ENCODE measurements at places on chromosomes 2 and 18.

GRCh38 chr2:104938231-104938941 lies 84.5 kb downstream of the POU3F3 start:
- DNase-seq, result no peak

- DNase-seq, result no peak
Measured at GRCh38 chr2:197308585-197308984, 2.0 kb downstream of the ANKRD44 start.

DNA sequence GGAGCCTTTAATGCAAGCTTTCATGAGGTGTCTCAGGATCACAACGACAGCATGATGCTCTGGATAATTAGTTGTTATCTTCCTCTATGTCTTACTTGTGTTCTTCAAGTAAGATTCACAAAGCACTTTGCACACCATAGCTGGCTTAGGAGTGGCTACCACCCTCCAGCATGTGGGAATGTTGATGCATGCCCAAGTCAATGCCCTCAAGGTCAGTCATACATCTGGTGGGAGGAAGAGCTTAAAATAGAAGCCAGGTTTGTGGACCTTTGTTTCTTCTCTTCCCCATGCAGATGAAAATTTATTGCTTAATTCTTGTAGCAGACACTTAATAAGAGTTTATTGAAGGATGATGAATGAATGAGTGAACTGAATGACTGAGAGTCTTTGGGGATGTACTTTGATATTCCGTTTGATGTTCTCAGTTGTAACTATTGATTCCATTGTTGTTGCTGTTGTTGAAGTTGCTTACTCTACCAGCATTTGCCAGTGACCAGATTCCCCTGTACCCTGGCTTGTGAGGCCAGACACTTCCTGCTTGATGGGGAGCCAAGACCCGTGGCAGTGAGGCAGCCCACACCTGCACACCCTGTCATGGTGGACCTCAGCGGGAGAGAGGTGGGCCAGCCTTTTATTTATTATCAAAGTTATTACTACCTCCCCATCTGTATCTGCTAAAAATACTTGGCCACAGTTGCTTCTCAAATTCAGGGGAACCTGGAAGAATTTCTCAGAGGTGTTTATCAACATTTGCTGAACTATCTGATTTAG lies 137.8 kb downstream of the LAMA3 start:
- DNase-seq, result no peak

- DNase-seq, result no peak
Measured at GRCh38 chr18:57083485-57083884, 63.4 kb upstream of the BOD1L2 start.

GRCh38 chr2:61660511-61661388 lies 122.6 kb upstream of the XPO1 start:
- no peak for DNase-seq

DNA sequence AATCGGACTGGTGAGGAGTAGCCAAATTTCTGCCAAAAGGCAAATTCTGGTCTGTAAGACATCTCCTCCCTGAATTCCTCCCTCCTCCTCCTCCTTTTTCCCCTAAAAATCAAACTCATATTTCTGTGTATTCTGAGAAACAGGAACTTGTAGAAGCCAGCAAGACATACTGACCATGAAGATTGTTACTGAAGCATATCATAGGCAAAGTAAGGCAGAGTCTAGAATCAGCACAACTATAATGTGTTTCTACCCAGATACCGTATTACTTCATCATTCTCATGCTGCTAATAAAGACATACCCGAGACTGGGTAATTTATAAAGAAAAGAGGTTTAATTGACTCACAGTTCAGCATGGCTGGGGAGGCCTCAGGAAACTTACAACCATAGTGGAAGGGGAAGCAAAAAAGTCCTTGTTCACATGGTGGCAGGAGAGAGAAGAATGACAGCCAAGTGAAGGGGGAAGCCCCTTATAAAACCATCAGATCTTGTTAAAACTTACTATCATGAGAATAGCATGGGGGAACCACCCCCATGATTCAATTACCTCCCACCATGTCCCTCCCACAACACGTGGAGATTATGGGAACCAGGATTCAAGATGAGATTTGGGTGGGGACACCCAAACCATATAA lies 24.9 kb upstream of the EPC2 start:
- DNase-seq, result no peak

GRCh38 chr2:25105336-25106085 lies 62.9 kb downstream of the POMC start:
- peak; percentile 79 for DNase-seq

DNA sequence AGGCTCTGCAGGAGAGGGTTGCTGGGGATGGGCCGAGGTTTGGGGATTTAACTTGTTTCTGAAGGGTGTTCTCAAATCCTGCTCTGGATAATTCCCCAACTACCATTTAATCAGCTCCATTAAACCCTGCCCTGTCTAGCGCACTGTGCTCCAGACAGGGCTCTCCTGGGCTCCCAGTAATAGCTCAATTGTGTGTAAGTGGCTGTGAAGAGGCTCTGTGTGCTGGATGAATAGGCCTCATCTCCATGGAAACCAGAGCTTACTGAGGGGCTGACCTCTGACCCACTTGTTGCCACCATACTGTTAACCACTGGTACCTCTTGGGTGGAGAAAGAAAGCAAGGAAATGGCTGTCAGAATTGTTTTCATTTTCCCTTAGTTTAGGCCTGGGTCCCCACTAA lies 92.9 kb downstream of the TGOLN2 start:
- DNase-seq, result no peak

DNA sequence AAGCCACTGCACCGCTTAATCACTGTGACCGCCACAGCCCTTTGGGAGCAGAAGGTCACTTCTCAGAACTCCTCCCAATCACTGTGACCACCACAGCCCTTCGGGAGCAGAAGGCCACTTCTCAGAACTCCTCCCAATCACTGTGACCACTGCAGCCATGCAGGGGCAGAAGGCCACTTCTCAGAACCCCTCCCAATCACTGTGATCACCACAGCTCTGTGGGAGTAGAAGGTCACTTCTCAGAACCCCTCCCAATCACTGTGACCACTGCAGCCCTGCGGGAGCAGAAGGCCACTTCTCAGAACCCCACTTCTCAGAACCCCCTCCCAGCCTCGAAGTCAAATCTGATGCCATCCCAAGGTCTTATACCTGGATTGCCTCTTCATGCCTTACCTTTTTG lies 56.8 kb upstream of the DAPL1 start:
- no peak for DNase-seq

- no peak for DNase-seq
Measured at GRCh38 chr2:219916281-219916680, 288.9 kb downstream of the SLC4A3 start.

GRCh38 chr18:6569813-6570212 lies 155.1 kb upstream of the L3MBTL4 start:
- DNase-seq, result no peak

- peak; percentile 62 for DNase-seq
Measured at GRCh38 chr18:48713309-48713708, 174.5 kb downstream of the CTIF start.

GRCh38 chr2:227655454-227655853 lies 11.2 kb upstream of the SCYGR5 start:
- DNase-seq, result peak; percentile 80

All from fibroblast of skin of abdomen (primary cell).